ENCODE measurements at places on chromosomes 2 and 18. TPM values are rescaled to one million over a fixed set of nuclear protein-coding genes. Genes with fewer than 3 reads are reported as not detected.

Gene ELOA2
- total RNA-seq, result not detected

- DNase-seq, result no peak
Observed at GRCh38 chr2:19686439-19686838, 215.3 kb downstream of the TTC32 start.

Gene PLCL1
- total RNA-seq, result 4.4 TPM

DNA sequence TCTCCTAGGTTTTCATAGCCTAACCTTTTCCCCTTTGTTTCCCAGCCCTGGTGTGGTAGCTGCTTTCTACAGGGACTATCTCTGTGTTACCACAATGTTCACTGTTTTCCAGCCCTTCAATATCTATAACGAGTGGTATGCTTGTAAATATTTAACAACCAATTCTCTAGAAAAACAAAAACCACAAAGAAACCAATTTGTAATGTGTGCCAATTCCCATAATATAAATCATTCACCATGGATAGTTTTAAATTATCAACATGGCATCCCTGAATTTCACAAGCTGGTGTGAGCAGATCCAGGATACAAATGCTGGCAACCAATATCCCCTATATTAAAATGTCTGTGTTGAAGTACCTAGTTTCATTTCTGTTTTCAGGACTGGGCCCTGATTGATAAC is 207.5 kb upstream of the FBXO11 start:
- no peak for DNase-seq

DNA sequence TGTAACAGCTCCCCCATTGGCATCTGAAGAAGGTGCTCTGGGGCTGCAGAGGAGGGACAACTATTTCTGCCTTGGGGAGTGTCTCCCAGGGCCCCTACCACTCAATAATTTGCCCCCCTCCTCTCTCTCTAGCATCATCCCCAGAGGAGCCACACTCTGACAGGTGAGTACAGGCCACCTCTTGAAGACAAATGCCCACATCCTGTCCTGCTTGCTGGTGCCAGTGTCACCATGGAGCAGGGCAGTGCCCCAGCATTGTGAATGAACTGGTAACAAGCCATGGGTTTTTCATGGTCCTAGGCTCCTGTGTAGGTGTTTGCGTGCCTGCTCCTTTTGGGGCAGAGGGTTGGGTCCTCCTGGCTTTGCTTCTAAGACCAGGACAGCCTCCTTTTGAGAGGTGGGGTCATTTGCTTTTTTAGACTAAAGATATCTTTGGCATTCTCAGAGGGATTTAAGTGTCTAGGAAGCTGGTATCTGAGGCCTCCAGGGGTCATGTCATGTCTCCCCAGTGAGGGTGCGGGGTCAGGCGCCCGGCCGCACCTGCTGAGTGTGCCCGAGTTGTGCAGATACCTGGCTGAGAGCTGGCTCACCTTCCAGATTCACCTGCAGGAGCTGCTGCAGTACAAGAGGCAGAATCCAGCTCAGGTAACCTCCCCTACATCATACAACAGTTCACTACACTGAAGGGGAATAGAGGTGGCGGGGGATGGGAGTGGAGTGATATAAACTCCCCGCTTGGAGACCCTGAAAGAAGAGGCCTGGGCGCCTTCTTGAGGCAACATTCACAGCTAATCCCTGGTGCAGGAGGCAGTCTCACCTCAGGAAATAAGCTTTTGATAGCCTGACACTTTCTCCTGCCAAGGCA is 1.8 kb downstream of the RETREG2 start:
- no peak for DNase-seq

DNA sequence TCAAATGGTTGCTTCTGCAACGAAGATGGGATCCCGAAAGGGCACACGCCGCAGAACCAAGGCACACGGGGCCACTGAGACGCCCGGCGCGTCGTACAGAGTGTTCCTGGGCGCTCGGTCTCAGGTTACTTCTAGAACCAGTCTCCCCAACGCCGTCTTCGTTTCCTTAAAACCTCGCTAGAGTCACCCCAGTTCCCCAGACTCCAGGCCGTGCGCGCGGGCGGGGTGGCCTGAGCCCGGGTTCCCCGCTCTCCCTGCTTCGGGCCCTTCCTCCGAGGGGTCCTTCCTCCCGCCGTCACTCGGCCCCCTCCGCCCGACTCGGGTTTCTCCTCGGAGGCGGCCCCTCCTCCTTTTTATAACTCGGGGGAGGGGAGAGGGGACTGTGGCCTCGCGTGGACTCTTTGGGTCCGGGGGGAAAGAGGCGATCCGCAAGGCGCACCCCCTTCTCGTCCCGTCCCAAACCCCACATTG is 774 bp upstream of the FZD7 start:
- no peak for DNase-seq

DNA sequence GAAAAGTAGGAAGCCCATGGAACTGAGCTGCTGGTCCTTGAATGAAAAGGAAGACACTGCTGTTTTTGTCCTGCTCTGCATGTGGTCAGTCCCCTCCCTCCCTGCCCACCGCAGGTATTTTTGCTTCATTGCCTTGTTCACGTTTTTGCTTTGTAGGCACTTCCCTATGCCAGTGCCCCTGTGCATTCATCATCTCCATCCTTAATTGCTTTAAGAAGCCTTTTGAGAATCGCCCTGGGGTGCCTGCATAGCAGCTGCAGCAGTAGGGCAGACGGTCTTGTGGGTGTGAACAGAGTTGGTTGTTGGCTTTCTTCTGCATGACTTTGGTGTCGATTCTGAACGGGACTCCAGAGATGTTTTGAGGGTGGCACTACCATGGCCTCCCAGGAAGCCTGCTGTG is 97.0 kb downstream of the CABLES1 start:
- no peak for DNase-seq

- DNase-seq, result no peak
Observed at GRCh38 chr2:38467768-38468455, 90.8 kb upstream of the ATL2 start.

DNA sequence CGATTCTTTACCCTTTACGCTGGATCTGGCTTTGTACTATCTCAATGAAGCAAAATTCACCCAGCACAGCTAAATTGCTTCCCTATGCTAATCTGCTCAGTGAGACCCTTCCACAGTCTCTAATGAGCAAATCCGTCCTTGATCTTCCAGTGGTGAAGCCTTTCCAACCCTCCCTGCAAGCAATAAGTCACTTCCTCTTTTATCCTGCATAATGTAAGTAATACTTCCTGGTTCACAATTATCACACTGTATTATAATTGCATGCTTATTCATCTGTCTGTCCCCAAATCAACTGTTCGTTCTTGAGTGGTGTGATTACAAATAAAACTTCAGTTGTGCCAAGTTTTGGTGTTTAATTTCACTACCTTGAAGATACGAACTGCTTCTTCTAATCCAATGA is 404.0 kb downstream of the ADCYAP1 start:
- no peak for DNase-seq

Gene TSPYL6
- not detected for total RNA-seq

DNA sequence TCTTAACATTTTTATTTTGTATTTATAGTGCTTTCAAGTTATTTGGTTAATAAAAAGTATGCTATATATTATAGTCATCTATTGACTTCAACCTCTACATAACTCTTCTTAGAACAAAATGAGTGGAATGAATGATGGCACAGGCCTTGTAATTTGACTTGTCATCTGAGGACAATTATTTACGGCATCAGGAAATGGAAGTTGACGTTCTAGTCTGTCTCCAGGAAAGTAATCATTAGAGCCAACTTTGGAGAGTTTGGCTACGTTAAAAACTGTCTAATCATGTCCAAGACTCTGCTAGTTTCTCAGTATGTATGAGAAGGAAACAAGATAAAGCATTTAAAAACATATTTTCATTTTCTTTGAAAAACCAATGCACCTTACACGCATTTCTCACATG is 353.6 kb downstream of the ARHGAP15 start:
- no peak for DNase-seq

Gene SLC40A1
- total RNA-seq, result 15.6 TPM

Gene CAVIN2
- total RNA-seq, result 119 TPM

Measured in pulmonary artery endothelial cell (primary cell).